Ammon's horn (tissue), 1 donor: ENCODE measurements at places on chromosomes 7 and 10.

DNA sequence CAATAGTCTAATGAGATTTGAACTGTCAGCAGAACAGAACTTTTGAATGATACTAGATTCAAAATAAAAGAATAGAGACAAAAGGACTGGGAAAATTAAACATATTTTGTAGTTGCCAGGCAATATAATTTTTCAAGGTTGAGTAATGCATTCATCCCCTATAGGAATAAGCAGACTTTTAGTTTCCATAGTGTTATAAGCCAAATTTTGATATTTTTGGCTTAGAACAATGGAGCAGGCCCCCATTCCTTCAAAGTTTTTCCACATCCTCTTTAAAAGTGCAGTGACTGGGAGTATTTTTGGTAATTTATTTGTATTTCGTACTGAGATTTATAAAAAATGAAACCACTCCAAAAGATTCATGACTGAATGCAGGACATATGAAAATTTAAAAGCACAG, 24.0 kb downstream of the MEOX2 start:
- no peak for DNase-seq

GRCh38 chr10:22911889-22912762, 15.7 kb upstream of the ARMC3 start:
- peak; percentile 22 for DNase-seq

GRCh38 chr7:80942261-80943041, 23.6 kb upstream of the SEMA3C start:
- no peak for DNase-seq

- peak; percentile 57 for DNase-seq
Measured at GRCh38 chr7:23654508-23654907, 25.5 kb upstream of the FAM221A start.

GRCh38 chr10:130481076-130481930, 345.1 kb downstream of the GLRX3 start:
- no peak for DNase-seq

- no peak for DNase-seq
Measured at GRCh38 chr7:141359262-141359661, 191.9 kb upstream of the AGK start.

DNA sequence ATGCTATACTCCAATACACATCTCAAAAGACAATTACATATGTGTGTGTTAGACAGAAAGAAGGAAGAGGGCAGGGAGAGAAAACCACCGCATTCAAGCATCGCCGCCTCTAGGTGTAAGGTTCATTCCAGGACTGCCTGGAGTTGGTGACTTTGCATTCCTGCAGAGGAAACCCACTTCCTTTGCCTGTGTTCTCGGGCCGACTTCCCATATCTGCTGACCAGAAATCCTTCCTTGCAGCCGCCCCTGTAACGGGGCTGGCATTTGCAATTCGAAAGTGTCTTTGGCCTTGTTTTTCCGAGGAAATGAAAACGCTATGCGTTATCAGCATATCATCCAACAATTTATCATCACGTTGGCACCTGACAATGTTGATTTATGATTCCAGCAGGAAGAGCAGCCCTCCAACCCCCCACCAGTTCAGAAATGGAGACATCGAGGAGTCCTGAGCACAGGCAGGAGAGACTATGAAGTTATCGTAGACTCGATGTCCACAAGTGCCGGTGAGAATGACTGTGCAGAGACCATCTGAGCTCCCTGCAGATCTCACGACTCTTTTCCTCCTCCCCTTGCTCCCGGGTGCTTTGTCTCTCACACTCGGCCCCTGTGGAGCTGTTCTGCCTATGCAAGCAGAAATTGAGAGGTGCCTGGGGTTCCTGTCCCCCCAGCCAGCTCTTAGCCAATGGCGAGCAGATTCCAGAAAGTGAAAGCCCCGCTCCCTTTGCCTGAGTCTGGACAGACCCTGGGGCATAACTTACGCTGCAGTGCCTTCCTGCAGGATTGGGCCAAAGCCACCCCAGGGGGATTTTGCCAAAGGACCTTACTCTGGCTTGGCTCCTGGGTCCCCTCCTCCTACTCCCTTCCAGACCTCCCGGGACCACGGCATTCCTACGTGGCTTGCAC, 68.9 kb upstream of the FOXK1 start:
- peak; percentile 40 for DNase-seq

GRCh38 chr10:66214721-66215404, 711.0 kb upstream of the LRRTM3 start:
- DNase-seq = no peak

- no peak for DNase-seq
Measured at GRCh38 chr10:129912166-129912917, 51.7 kb downstream of the EBF3 start.

DNA sequence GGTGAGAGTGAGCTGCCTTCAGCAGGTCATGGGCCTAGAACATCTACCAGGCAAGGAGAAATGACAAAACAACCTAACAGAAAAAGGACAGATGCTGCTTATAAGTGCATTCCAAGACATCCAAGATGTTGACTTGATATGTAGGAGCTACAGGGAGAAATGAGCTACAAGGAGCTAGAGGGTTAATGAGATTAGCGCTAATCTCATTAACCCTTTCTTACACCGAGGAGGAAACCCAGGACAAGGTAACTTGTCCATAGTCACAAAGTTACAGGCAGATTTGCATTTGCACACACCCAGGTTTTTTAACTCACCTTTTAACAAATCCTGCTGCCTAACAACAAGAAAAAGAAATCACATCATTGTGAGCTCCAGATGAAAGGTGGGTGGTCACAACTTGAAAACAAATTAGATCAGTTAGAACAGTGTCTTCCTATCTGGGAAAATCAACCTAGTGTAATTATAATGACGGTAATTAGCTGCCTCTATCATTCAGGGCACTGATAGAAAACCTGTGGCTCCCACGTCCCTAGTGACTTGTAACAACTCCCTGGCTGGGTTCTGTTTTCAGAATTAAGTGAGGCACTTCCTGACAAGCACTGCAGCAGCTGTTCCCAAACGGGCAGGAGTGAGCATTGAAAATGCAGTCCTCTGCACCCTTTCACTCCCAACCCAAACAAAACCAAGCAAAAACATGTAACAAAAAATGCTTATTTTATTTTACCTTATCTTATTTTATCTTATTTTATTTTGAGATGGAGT, 5.7 kb downstream of the KIAA1549 start:
- peak; percentile 35 for DNase-seq

GRCh38 chr10:69394020-69394419, 22.7 kb downstream of the TACR2 start:
- DNase-seq = no peak

GRCh38 chr10:79402951-79403350, 42.5 kb downstream of the ZCCHC24 start:
- DNase-seq = no peak

- no peak for DNase-seq
Measured at GRCh38 chr7:112538726-112539255, 58.0 kb downstream of the LSMEM1 start.

- DNase-seq = no peak
Measured at GRCh38 chr10:5989756-5990155, 12.4 kb upstream of the IL15RA start.

DNA sequence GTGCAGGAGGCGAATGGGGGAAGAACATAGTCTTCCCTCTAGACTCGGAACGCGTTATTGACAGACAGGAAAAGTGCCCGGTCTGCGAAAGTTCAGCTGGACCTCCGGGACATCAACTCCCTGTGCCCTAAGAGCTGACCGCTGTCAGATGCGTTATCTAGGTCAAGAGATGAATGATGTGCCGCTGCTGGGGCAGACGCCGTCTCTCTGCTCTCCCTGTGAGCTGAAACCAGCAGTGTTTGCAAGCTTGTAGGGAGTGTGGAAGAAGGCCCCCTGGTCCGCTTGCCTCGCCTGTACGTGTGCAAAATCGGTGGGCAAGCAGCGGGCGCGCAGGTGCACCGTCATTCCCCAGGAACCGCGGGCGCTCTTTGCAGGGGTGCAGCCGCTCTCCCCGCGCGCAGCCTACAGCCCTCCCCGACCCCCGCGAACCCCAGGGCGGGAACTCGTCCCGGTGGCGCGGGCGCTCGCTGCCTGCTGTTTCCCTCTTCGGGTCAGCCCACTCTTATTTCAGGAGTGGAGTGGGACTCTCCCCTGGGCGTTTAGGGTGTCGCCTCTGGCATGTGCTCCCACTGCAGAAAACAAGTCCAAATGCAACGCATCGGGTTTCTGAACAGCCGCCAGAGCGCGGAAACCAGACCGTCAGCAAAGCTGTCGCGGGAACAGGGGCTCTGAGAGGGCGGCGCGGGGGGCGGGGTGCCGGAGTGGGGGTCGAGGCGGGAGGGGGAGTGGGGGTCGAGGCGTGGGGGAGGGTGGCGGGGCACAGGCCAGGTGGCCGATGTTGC, 1.8 kb upstream of the PFKFB3 start:
- DNase-seq = peak; percentile 60

DNA sequence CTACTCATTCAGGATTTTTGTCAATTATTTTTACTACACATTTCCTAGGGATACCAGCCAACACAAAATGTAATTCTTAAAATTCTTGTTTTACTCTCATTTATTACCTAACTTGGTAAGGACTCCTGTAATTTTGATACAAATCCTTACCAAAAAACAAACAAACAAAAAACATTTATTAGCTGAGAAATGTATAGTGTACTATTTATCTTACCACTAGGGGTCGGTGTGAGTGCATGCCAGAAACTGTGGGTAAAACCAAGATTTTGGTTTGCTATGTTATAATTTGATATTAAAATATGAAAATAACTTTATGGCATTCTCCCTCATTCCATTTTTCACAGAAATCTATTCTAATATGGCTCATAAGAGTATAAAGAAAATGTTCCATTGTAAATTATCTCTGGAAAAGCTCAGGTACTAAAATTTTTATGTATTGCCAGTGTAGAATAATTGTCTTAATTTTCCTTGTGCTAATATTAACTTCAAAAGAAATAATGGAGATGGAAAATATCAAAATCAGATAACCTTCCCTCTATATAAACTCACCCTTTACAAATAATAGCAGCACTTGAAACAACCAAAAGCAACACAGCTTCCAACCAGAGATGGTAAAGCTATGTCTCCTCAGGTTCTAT, 290.8 kb upstream of the PCDH15 start:
- DNase-seq = peak; percentile 9

DNA sequence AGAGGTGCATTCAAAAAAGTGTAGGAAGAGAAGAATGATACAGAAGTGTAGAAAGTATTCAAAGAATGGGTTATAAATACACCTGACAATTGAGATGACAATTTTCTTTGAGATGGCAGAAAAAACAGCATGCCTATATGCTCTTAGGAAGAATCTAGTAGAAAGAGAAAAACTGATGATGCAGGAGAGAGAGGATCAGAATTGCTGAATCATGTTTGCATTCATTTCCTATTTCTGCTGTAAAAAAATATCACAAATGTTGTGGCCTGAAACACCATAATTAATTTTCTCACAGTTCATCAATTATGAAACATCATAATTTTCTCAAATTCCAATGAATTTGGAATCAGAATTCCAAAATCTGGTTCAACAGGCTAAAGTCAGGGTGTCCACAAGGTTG, 9.8 kb upstream of the AKR1C1 start:
- no peak for DNase-seq

DNA sequence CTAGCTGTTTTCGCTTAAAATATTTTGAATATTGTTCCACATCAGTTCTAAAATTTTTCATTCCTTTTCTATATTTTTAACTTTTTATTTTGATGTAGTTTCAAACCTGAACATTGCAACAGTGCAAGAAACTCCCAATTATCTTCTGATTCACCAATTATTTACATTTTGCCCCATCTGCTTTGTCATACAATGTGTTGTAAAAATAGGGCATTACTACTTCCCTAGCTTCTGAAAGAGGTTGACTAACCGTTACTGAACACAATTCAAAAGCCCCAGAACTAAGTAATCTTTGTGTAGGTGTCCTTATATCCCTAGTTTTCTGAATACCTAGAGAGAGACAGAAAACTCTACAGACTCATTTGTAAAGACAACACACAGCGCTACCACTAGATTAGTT, 86.7 kb downstream of the AVL9 start:
- no peak for DNase-seq

GRCh38 chr7:27551803-27552400, 110.8 kb downstream of the HIBADH start:
- DNase-seq = peak; percentile 13

- DNase-seq = no peak
Measured at GRCh38 chr10:96858038-96858705, 26.1 kb downstream of the LCOR start.

GRCh38 chr7:151381098-151381347, 28.8 kb downstream of the WDR86 start:
- no peak for DNase-seq

GRCh38 chr7:1024876-1025742, 19.2 kb upstream of the GPR146 start:
- no peak for DNase-seq

DNA sequence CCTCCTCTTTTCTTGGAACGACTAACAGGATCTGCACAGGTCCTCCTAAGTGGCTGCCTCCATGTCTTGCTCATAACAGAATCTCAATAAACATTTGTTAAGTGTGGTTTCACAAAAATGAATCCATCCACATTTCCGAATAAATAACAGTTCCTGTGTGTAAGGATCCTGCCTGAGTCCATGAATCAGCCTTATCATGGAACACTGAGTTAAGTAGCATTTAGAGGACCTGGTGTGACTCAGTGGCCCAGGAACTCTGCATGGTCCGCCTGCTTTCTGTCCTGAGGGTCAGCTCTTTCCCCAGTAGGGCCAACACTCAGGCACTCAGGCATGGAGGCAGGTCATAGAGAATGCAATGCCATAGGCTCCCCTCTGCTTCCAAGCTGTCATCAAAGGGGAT, 15.8 kb upstream of the C10orf90 start:
- DNase-seq = no peak

- DNase-seq = no peak
Measured at GRCh38 chr7:114539575-114539974, 125.0 kb downstream of the FOXP2 start.

GRCh38 chr7:47303014-47303694, 278.8 kb downstream of the TNS3 start:
- DNase-seq = no peak

GRCh38 chr7:74615933-74616780, 41.4 kb upstream of the GTF2I start:
- DNase-seq = no peak

- DNase-seq = peak; percentile 78
Measured at GRCh38 chr10:47047577-47048525, 136.6 kb downstream of the PTPN20 start.

DNA sequence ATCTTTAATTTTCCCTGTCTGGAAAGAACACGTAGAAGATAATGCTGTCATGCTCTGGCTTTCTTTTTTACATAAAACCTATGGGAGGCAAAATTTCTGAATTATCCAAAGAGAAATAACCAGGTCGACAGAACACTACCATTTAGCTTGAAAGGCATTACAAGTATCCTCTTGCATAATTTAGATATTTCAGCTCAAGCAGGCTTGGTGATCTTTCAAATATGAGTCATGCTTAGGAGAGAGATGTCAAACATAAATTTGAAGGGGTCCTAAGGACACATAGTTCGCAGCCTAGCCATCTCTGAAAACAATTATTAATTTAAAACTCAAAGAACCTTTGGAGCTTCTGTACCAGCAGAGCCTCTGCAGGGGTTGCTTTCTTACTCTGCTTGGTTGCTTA, 100.9 kb downstream of the FAS start:
- no peak for DNase-seq

- DNase-seq = no peak
Measured at GRCh38 chr7:130481898-130482297, 10.0 kb upstream of the MEST start.
